Stimulated activated CD8-positive, alpha-beta memory T cell treated with anti-CD3 and anti-CD28 coated beads, Interleukin-7, amount 100 ng/mL, for 4 hours (primary cell): ENCODE measurements at places on chromosomes 12 and 14.

DNA sequence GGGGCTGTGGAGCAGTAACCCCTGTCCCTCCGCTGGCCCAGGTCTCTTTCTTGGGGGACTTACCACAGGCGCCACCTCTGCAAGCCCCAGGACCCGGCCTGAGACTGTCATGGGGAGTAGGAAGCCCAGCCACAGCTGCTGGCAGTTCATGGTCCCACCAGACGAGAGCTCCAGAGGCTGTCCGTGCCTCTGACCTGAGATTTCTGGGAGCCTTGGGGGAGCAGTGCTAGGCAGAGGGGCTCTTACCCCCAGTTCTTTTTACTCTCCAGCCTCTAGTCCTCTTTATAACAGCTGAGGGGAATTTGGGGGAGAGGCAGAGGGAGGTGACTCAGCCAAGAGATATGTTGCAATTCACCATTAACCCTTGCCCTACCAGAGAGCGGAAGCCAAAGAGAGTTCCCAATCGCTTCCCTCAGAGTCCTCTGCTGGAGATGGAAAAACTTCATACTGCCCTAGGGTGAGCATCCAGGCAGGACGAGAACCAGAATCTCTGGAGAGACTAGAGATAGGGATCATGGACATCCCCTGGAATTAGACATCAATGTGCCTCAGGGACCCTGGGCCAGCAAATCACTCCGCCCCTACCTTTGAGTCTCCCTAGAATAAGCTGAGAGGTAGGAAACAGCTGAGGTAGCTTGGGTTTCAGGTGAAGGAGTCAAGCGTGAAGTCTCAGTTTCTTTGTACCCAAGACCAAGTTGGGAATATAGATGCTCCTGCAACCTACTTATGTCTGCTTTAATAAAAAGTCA lies at the start of gene MMP19:
TSS of gene MMP19 (minus strand) at position 256 of the 749 bp plus-strand sequence. CDS start at position 150, 106 bp downstream.
- no peak for DNase-seq

DNA sequence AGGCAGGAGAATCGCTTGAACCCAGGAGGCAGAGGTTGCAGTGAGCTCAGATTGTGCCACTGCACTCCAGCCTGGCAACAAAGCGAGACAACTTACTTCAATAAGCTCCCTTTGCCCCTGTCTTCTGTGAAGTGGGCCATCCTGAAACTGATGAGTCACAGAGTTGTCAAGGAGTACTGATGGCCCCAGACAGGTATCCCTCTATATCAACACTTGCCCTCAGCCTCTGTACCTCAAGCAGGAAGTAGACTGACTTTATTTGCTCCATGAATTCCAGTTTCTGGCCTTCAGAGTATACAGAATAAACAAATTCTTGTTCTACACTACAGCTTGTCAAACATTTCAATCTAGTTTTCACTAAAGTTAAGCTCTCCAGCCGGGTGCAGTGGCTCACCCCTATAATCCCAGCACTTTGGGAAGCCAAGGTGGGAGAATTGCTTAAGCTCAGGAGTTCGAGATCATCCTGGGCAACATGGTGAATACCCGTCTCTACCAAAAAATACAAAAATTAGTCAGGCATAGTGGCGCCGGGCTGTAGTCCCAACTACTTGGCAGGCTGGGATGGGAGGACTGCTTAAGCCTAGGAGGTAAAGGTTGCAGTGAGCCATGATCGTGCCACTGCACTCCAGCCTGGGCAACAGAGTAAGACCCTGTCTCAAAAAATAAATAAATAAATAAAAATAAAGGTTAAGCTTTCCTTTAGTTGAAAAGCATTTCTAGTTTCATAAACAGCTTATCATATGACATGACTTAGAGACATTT lies 16.4 kb upstream of the LRP10 start:
- no peak for DNase-seq

DNA sequence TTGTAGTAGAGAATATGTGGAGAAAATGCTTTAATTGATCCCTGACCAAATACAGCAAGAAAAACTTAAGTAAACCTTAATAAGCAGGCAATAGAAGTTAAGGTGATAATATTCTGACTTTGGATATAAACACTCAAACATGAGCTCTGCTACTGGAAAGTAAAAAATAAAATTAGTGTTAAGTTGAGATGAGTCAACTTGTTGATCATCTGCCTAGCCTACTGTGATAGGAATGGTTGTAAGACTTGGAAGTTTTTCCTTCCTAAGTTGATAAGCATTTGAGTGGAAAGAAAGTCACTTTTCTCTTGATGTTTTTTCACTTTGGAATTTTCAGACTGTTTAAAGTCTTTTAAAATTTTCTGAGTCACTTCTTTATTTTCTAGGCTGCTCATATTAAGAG lies 26.0 kb downstream of the ADIPOR2 start:
- DNase-seq = no peak

GRCh38 chr12:47835006-47835830 lies 15.5 kb upstream of the HDAC7 start:
- DNase-seq = no peak

- no peak for DNase-seq
Measured at GRCh38 chr12:5081016-5081415, 37.3 kb downstream of the KCNA5 start.

- no peak for DNase-seq
Measured at GRCh38 chr12:38142974-38143373, 173.6 kb upstream of the ALG10B start.

DNA sequence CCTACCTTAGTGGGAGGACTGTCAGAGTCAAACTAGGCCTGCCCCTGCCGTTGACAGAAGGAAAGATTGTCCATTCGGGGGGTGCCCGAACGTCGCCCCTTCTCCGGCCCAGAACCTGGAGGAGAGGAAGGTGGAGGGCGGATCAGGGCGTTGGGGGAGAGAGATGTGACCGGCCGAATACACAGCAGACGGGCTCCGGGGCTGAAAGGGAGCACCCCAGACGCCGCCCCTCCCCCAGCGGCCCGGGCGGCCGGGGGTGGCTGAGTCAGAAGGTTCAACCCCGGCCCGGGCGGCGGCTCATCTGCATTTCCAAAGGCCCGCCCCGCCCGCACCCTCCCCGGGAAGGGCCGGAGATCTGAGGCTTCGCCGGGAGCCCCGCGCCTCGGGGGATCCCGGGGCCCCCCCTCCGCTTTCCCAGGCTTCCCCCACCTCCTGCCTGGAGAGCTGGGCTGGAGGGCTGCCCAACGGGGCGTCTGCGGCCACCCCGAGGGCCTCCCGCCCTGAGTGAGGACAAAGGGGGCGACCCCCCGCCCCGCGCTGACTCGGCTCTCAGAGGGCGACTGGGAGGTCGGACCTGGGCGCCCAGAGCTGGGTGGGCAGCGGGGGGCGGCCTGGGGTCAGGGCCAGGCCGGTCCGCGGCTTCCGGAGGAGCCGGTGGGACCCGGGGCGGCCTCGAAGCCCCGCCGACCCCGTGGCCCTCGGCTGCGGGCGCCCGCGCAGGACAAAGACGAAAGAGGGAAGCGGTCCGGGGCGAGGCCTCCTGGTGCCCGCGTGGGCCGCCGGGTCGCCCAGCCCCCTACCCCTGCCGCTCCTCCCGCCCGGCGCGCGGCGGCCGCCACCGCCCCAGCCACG lies 3.7 kb upstream of the SETD1B start:
- peak; percentile 79 for DNase-seq

- no peak for DNase-seq
Measured at GRCh38 chr12:46430340-46430948, 57.9 kb upstream of the SLC38A2 start.

DNA sequence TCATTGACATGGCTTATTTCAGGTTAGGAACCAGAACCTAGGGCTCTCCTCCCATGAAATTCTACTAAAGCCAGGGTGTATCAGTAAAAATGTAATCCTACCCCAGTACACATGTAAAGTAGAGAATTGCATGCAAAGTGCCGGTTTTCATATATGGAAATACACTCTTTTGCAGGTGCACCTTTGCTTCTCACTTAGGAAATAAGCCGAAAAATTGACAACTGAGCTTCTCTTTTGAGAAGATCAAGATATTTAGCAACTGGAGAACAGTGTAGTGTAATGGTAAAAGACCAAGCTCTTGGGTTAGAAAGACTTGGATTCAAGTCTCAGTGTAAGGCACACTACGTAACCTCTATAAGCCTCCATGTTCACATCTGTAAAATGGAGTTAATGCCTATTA lies 82.4 kb downstream of the SLC38A6 start:
- DNase-seq = no peak

DNA sequence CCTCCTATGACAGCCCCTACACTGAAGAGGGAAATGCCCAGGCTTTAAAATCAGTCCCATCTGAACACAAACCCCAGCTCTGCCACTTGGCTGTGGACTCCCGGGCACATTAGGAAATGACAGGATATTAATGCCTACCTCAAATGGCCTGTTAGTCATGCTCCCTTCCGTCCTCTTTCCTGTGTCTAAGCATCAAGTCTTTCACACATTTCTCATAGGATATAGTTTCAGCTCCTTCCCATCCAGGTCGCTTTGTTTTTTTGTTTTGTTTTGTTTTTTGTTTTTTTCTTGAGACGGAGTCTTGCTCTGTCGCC lies 16.1 kb downstream of the PLEK2 start:
- DNase-seq = no peak

DNA sequence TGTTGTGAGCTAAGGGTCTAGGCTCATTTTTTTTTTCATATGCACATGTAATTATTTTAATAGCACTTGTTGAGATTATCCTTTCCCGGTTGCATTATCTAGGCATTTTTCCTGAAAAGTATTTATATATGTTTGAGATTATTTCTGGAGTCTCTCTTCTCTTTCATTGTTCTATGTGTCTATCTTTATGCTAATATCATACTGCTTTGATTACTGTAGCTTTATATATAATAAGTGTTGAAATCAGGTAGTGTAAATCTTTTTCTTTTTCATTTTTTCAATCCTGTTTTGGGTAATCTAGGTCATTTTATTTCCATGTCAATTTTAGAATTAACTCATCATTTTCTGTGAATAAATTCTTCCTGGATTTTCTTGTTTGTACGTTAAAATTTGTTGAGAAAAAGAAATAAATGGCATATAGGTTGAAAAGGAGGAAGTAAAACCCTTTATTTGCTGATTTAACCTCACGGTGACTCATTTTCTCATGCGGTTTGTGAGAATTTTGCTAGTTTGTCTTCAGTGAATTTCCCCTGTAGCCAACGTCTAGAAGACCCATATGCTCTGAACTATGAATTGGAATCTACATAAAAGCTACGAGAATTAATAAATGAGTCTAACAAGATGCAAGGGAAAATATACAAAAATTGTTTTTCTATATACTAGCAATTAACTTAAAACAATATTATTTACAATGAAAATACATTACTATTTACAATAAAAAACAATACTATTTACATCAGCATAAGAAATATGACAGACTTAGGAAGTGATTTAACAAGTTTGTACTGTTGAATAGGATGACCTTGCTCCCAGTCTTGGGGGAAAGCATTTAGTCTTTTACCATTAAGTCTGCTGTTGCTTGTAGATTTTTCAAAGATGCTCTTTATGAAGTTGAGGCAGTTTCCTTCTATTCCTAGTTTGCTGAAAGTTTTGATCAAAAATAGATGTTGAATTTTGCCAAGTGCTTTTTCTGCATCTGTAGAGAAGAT lies 105.0 kb downstream of the SNAPC1 start:
- no peak for DNase-seq

DNA sequence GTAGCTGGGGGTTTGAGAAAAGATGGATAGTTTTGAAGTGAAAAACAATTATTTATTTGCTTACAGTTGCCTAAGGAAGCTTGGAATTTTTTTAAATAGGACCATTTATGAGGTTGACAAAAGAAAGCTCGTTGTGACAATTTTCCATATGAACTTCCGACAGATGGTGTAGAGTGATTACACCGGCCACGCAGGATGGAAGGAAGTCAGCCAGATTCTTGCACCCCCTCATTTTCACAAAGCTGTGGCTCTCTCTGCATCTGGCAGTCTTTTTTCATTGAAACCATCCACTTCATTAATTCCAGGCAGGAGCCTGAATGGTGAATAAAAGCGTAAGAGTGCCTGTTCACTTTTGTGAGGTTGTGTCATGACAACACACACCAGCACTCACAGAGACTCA lies 1284.1 kb downstream of the AACS start:
- no peak for DNase-seq

DNA sequence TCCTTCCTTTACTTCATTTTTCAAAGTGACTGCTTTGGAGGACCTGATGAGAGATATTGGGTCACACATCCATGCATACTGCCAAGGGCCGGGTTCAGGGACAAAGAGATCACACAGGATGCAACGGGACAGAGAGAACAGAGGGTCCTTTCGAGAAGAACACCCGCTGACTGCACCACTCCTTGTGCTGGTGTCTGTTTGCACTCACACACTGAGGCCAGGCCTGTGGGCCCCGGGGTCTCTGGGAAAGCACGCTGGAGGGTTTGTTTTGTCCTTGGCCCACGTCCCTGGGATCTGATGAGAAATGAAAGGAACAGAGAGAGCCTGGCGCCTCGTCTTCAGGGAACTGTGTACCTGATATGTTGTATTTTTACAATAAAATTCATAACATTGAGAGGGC lies 42.2 kb downstream of the PAH start:
- no peak for DNase-seq

DNA sequence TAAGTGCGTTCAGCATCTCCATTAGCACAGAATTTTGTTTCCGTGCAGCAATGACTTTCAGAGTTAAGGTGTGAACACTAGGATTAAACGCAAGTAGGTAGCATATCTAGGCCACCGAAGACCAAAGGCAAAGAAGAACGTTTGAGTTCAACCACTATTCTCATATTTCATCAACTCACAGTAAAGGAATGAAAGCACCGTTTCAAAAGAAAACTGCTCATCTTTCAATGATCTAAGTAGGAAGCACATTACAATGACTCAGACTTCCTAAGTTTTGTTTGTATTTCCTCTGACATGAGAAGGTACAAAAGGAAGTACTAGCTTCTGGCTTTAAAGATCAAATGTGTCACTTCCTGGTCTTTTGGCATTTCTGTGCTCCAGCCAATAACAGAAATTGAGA lies 57.6 kb downstream of the ACADS start:
- DNase-seq = no peak

GRCh38 chr12:113990250-113991223 lies 24.4 kb upstream of the RBM19 start:
- no peak for DNase-seq

DNA sequence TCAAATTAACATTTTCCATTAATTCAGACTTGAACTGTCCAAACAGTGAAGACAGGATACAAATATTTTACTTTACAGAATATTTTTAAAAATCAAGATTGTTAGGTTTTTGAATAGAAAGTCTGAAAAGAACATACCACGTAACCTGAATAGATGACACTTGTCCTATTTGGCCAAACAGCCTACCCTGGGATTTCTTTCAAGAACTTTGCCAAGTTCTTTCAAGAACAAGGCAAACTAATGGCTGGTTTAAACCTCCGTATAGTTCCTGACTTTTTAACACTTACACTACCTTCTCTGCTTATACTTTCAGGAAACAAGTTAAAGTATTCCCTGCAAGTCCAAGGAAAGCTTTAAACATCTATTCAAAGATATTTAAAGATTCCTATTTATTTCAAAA lies 35.0 kb downstream of the MAP4K5 start:
- no peak for DNase-seq

DNA sequence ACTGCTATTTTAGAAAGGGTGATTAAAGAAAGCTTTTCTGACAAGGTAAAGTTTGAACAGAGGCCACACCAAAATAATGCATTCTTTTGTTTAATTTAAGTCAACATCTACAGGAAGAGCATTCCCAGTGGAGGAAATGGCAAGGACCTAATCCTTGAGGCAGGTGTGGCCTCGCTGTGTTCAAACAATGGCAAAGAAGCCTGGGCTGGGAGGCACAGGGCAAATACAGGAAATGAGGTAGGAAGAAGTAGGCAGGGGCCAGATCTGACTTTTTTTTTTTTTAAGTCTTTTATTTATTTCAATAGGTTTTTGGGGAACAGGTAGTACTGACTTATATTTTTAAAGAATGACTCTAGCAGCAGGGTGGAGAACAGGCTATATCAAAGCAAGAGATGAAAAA lies 53.5 kb downstream of the ARMH4 start:
- DNase-seq = no peak

GRCh38 chr14:91231446-91231845 lies 13.1 kb downstream of the GPR68 start:
- DNase-seq = no peak

- no peak for DNase-seq
Measured at GRCh38 chr14:89543425-89543790, 126.4 kb upstream of the FOXN3 start.
